ENCODE measurements at places on chromosomes 5 and 9. TPM values are rescaled to one million over a fixed set of nuclear protein-coding genes. Genes with fewer than 3 reads are reported as not detected.

The ADAMTS12 gene
- total RNA-seq, result not detected

The BTNL3 gene
- total RNA-seq, result not detected

GRCh38 chr5:1105350-1106265 lies 6.3 kb downstream of the SLC12A7 start:
- peak; percentile 69 for DNase-seq

DNA sequence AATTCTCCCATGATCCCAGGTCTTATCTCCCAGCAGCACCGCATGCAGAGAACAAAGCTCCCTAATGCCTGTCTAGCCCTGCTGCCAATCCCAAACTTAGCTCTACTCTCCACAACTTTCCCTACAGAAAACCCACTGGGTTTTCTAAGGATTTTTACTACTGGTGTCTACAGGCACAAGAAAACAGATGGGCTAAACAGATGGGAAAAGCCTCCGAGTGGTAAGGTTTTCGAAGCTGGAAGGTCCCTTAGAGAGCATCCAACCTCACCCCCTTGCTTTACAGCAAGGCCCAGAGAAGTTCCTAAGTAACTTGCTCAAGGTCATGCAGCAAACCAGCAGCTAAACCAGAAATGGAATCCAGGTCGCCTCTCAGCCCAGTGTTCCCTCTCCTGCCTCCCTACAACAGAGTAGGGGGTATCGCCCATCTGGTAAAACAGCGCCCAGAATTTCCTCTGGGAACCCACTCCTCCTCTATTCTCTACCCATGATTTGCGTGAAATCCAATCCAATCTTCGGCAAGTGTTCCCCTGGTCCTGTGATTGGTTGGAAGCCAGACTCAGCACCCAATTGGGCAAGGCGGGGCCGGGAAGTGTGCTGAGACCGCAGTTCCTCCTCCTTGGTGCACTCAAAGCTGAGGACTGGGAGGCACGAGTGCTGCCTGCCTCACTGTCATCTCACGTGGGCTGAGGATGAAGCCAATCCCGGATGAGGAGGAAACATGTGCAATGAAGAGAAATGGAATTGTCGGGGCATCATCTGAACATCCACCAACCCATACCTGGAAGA lies 20.8 kb downstream of the CPLX2 start:
- no peak for DNase-seq

DNA sequence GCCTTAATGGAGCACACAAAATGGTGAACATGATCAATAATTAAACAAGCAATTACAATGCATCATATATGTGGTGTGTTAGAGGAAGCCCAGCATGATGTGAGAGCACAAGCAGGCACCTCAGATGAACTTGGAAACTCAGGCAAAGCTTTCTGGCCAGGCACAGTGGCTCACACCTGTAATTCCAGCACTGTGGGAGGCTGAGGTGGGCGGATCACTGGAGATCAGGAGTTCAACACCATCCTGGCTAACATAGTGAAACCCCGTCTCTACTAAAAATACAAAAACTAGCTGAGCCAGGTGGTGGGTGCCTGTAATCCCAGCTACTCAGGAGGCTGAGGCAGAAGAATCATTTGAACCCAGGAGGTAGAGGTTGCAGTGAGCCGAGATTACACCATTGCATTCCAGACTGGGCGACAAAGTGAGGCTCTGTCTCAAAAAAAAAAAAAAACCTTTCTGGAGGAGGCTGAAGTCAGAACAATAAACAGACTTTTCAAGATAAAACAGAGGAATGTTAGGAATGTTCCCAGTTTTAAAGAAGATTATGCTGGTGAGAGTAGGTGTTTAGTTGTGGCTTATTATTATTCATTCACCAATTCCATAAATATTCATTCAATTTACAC lies 159.4 kb downstream of the CEMIP2 start:
- DNase-seq, result no peak

Data from activated CD8-positive, alpha-beta memory T cell treated with anti-CD3 and anti-CD28 coated beads, Interleukin-2, amount 10 ng/mL, durations not matched to agents 7 days and 5 days (primary cell).